NCI-H460 (cell line): ENCODE measurements at places on chromosomes 4 and X.

- no peak for DNase-seq
These were observed 92.1 kb upstream of the RPA4 start for GRCh38 chrX:96791559-96791958.

GRCh38 chr4:92307181-92307580, 3.4 kb downstream of the GRID2 start:
- DNase-seq: no peak

DNA sequence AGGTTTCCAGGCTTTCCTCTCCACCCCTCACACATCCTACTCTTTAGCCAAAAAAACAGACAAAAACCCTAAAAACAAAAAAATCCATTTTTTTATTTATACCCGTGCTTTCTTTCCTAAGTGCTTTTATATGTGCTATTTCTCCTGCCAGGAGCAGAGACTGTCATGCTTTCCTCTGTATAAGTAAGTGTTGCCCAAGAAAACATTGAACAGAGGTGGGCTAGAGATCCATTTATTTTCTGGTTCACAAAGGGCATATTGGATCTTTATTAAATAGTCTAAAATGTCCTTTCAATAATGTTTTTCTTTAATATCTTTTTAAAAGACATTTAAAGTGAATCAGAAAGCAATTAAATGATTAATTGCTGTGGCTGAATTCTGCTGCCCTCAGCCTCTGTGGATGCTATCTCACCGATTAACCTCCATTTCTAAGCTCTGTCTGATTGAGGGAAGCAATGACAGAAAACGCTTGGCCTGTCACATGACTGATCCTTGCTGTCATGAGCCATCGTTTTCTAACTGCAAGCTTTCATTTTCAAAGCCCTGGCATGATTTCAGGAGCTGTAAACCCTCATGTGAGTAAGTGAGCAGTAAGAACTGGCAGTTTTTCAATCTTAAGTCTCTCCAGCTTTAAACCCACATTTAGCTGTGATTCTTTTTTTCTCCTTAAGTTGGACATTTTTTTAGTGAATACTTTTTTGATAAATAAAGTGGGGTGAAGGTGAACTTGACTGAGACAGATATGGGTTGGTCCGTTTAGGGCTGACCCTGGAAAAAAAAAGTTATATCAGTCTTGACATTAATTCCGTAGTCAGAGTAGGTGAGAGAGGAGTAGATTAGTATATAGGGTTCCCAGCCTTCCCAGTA, 180.7 kb upstream of the PGRMC2 start:
- peak; percentile 25 for DNase-seq

DNA sequence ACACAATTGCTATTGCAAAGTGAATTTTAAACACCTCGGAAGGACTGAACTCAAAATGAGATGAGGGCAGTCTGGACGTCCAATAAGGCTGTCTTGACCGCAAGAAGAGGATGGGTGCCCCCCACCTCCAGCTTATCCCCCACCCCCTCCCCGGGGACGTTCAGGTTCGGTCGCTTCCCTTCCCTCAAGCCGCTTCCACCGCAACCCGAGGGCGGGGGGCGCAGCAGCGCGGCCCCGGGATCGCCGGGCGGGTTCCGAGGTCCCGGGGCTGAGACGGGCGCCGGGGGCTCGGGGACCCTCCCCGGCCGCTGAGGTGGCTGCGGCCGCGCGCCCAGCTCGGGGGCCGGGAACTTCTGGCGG, 480 bp downstream of the USP46 start:
- no peak for DNase-seq

DNA sequence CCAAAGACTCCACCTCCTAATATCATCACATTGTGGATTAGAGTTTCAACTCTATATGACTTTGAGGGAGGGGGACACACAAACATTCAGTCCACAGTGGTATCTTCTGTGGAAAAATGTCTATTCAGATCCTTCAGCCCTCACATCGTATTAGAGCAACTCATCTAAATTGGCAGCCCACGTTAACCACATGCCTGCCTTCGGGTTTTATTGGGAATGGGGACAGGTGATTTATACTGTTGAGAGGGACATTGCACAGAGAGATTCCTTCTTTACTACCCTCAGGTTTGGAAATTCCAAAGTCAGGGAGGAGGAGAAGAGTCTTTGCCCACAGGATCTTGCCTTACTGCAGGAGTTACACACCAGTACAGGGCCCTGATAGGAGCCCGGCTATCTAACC, 372.5 kb downstream of the AFF2 start:
- DNase-seq: no peak

DNA sequence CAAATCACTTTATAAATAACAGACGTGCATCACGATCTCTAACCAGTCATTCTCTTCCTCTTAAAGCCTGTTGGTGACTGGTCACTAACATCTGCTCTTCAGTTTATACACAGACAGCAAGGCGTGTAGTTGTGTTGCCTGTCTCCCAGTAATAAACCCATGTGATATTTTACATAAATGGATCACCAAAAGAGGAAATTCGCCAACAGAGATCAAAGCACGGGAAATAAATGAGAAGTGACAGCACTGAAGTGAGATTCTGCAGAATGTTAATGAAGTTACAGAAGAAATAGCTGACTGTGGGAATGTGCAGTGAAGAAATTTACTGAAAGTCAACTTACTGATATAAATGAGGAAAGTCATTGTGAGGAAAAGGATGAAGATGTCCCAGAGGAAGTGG, 47.0 kb downstream of the AFF1 start:
- DNase-seq: no peak

GRCh38 chr4:103118166-103118565, 18.5 kb upstream of the BDH2 start:
- DNase-seq: no peak

DNA sequence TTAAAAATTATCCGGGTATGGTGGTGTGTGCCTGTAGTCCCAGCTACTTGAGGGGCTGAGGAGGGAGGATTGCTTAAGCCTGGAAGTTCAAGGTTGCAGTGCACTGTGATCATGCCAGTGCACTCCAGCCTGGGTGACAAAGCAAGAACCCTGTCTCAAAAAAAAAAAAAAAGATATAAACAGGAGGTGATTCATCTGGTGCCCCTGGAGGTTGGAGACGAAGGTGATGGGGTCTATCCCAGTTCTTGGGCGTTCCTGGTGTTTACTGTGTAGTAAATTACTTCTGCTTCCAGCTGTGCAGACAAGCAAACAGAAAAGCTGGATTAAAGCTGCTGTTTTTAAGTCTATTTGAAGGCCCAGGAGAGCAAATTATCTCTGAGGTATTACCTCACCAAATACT, 19.9 kb downstream of the GPKOW start:
- DNase-seq: no peak

- peak; percentile 84 for DNase-seq
These were observed 2.1 kb upstream of the APBB2 start for GRCh38 chr4:41216294-41217019.

DNA sequence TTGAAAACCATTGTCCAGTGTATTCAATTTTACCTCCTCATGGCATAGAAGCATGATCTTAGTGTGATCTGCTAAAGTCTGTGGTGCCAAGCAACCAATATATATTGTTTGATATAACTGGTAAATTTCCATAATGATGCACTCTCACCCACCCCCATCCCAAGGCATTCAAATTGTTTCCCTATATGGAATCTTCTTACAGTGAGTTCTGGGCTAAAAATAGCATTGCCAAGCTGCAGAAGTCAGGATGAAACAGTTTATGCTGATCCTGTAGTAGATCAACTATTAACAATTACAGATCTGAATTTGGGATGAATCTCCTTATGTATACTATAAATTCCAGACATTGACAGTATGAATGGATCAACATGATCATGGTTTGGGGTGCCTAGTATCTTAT, 20.9 kb downstream of the FGF13 start:
- DNase-seq: no peak

- DNase-seq: no peak
These were observed 13.8 kb upstream of the GPC3 start for GRCh38 chrX:133999031-133999705.

DNA sequence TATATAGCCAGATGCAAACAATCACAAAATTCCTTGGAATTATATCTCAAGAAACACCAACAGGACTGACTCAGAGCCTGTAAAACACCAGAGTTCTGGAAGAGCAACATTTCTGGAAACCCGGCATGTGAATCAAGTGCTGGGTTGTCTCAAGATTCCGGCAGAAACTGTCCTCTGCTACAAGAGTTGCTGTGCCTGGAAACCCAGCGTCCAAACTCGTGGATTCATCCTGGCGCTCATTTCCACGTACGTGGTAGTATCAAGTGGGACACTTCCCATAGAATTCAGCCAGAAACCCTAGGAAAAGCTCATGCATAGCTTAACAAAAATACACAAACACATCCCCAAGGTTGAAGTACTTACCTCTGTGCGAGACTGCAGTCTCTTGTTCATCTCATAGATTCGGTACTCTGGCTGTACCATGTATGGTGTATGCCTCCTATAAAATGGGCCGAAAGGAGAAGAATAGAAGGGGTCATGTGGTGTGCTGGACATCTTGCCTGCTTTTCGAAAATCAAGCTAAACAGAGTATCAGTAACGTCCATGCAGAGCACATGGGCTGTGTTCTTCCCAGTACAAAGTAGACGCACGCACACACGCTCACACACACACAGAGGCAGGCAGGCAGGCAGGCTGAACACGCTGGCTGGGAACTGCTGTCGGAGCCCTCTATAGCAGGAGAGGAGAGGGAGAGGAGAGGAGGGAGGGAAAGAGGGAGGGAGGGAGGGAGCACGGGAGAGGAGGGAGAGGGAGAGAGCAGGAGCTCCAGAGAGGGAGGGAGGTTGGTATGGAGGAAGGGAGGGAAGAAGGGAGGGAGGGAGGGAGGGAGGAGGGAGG, at the start of gene LDB2:
Gene LDB2, minus strand, starts transcription at position 655 of the 837 bp plus-strand sequence.
- no peak for DNase-seq

- DNase-seq: no peak
These were observed 146.4 kb upstream of the EDNRA start for GRCh38 chr4:147334478-147334877.

DNA sequence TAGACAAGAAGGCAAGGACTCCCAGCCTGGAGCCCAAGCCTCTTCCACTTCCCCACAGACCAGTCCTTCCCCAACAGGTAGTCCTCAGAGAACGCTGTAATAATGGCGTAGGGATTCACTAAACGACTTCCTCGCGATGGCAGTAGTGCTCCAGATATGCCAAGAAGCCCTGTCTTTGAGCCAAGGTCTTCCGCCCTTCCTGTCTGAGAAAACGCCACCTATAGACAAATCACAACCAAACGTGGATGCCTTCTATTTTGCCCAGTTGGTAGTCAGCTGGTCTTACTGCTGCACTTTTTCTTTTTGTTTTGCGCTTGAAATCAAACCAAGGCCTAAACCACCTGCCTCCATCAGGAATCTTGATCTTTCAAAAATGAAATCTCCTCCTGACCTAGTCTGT, 203.3 kb downstream of the OR13H1 start:
- no peak for DNase-seq

DNA sequence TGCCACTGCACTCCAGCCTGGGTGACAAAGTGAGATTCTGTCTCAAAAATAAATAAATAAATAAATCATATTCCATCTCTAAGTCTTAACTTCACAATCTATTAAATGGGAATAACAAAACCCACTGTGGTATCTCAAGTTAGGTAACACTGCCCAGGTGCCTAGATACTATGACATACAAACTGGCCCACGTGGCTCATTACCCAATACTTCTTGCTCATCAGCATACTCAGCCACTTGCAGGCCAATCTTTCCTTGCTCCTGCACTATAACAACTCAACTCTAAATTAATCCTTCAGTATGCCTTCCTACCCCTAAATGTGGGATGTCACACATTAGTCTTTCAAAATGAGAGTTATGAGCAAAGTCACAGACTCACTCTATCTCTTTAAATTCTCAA, 230.1 kb downstream of the OPHN1 start:
- no peak for DNase-seq

GRCh38 chr4:150072471-150072870, 5.8 kb upstream of the DCLK2 start:
- peak; percentile 47 for DNase-seq

- DNase-seq: no peak
These were observed 85.2 kb downstream of the PRRG1 start for GRCh38 chrX:37434362-37434761.

GRCh38 chrX:69096963-69097362, 68.3 kb downstream of the PJA1 start:
- DNase-seq: no peak

- no peak for DNase-seq
These were observed 66.4 kb upstream of the UGT2B15 start for GRCh38 chr4:68736813-68737212.

DNA sequence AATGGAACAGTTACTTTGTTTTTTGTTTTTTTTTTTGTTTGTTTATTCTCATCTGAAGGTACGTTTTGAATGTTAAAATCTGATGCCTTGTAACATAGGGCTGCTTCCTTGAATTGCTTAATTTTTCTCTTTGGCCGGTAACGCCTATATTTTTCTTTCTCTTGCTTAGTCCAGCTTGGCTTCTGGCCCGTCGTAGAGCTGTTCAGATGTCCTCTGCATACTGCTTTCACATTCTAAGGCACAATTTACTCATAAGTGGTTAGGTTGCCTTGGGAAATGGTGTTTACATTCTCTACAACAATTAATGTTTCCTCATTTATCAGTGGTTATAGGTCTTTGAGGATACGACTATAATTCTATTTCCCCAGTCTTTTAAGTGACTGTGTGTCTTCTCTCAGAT, 7.9 kb downstream of the NONO start:
- no peak for DNase-seq

- DNase-seq: no peak
These were observed 55.4 kb upstream of the DHX15 start for GRCh38 chr4:24639714-24640113.

DNA sequence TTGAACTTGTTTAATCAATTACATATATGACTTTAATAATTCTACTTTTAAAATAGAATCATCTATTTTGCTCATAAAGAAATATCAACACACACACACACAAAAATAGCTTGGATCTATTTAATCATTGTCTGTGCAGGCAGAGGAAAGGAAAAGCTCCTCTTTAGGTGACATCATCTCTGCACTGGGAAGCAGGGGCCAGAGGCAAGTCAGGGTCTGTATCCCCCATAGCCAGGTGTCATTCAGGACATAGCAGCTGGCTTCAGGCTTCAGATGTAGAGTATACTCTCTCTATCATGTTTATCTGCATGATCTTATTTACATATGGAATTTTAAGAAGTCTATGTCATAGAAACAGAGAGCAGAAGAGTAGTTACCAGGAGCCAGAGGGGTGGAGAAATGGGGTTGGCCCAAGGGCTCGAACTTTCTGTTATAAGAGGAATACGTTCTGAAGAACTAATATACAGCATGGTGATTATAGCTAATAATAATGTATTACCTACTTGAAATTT, 110.4 kb upstream of the LDB2 start:
- DNase-seq: no peak

GRCh38 chr4:7761720-7762119, 177.9 kb downstream of the AFAP1 start:
- DNase-seq: peak; percentile 23
